Mesothelial cell of epicardium (in vitro differentiated cells): ENCODE measurements at places on chromosomes 4 and X. TPM values are rescaled to one million over a fixed set of nuclear protein-coding genes. Genes with fewer than 3 reads are reported as not detected.

DNA sequence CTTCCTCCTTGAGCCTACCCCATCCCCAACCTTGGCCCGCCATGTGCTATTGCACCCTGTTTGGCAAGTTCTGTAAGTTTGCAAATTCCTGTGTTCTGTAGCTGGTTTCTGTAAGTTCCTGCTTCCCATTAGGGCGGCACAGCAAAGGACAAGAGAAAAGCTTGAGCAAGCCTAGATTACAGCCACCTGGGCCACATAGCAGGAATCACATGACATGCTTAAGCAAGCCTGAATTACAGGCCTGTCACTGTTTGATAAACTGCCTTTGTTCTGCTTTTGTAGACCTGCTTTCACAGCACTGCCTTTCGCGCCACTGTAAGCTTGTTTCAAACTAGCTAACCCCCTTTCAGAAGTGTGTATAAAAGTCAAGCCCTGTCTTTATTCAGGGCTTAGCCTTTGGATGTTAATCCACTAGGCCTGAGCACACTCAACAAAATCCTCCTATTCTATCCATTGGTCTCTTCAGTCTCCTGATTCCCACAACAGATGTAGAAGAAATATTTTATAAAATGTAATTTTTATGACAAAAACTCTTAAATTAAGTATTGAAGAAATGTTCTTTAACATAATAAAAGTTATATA is 906.8 kb upstream of the NDST4 start:
- H3K36me3 ChIP-seq, result peaks cover 19% of the 10 kb centered on the region
- no peak overlapping the region for H3K27ac ChIP-seq
- no peaks in the 10 kb centered on the region for H3K4me1 ChIP-seq
- DNase-seq, result no peak
- no peaks in the 10 kb centered on the region for H3K27me3 ChIP-seq

Gene DRP2
- 3.9 to 4.4 TPM (median 4.2 TPM) in 3 replicates for total RNA-seq

- H3K4me3 ChIP-seq, result no peak overlapping the region
- H3K27ac ChIP-seq, result no peak overlapping the region
- no peak for DNase-seq
- no peaks in the 10 kb centered on the region for H3K36me3 ChIP-seq
Measured at GRCh38 chr4:123819362-123820035, 422.9 kb downstream of the SPRY1 start.

- no peak overlapping the region for H3K27ac ChIP-seq
- DNase-seq, result no peak
- no peaks in the 10 kb centered on the region for H3K4me1 ChIP-seq
- no peak overlapping the region for H3K4me3 ChIP-seq
- H3K36me3 ChIP-seq, result no peaks in the 10 kb centered on the region
- H3K27me3 ChIP-seq, result no peaks in the 10 kb centered on the region
Measured at GRCh38 chr4:101527188-101527587, 179.9 kb upstream of the PPP3CA start.

GRCh38 chr4:88533937-88534750 is 10.6 kb upstream of the PYURF start:
- H3K27me3 ChIP-seq, result no peaks in the 10 kb centered on the region
- no peaks in the 10 kb centered on the region for H3K36me3 ChIP-seq
- no peak overlapping the region for H3K27ac ChIP-seq
- DNase-seq, result no peak
- peaks cover 12% of the 10 kb centered on the region for H3K4me1 ChIP-seq

Gene ABHD18
- total RNA-seq, result 15.0 to 17.7 TPM (median 16.3 TPM) in 3 replicates

- no peaks in the 10 kb centered on the region for H3K36me3 ChIP-seq
- no peak overlapping the region for H3K27ac ChIP-seq
- no peak overlapping the region for H3K4me3 ChIP-seq
- no peak for DNase-seq
- no peaks in the 10 kb centered on the region for H3K4me1 ChIP-seq
Measured at GRCh38 chr4:62543002-62543401, 1342.9 kb downstream of the ADGRL3 start.

Gene POLN
- total RNA-seq, result 3.7 to 5.8 TPM (median 4.5 TPM) in 3 replicates

DNA sequence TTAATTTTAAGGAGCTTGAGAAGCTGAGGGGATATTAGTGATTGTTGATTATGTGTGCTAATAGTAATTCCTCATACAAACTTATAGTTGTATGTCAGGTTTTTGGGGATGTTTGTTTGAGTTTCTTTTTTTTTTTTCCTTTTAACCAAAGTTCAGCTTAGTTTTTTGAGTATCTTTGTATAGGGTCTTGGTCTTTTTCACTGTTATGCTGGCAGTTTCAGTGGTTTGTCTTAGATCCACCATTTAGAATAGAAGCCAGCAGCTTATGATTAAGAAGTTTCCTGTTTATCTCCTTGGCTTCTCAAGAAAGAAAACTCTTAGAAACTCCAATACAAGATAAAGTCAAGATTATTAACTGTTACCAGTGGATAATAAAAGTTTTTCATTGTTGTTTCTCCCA is 16.1 kb downstream of the CPEB2 start:
- H3K27ac ChIP-seq, result no peak overlapping the region
- no peaks in the 10 kb centered on the region for H3K27me3 ChIP-seq
- H3K4me1 ChIP-seq, result peaks cover 2% of the 10 kb centered on the region
- no peak for DNase-seq

DNA sequence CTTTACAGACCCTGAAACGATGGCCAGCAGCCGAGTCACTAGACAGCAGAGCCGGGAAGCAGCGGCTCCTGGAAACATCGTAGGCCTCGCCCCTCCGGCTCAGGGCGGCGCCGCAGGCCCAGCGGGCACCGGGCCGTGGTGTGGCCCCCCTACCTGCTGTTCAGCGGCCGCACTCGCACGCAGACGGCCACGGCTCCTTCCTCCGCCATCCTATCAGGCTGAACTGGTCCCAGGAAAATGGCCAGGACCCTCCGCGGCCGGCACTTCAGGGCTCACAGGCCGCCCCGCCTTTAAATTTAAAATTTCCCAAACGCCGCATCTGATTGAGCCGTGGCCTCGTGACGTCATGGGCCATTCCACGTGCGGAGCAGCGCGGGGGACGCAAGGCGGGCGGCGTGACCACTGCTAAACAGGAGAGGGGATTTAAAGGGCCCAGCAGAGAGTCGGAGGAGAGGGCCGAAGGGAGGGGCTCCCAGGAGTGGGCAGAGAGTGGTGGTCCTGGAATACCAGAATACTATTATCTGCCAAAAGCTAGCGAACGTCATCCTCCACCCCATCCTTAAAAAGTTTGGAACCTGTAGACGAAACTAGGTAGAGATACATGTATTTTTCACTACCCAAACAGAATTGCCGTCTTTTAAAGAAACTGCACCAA is at the start of gene CENPE:
TSS of gene CENPE (minus strand) at position 233 of the 655 bp plus-strand sequence. CDS start at position 209, 24 bp downstream.
- H3K27me3 ChIP-seq, result no peaks in the 10 kb centered on the region
- peaks cover 11% of the 10 kb centered on the region for H3K4me1 ChIP-seq
- H3K27ac ChIP-seq, result peak within 1 kb of the TSS; percentile 98
- H3K4me3 ChIP-seq, result peak within 1 kb of the TSS; percentile 91
